ENCODE measurements at places on chromosomes 7 and 10.
A peak's percentile ranks its signal among the peaks of the same experiment; 100 is the strongest.

- DNase-seq, result no peak
Observed at GRCh38 chr7:38600741-38601140, 30.4 kb downstream of the AMPH start.

GRCh38 chr7:134679006-134679405 lies 32.4 kb downstream of the BPGM start:
- no peak for DNase-seq

DNA sequence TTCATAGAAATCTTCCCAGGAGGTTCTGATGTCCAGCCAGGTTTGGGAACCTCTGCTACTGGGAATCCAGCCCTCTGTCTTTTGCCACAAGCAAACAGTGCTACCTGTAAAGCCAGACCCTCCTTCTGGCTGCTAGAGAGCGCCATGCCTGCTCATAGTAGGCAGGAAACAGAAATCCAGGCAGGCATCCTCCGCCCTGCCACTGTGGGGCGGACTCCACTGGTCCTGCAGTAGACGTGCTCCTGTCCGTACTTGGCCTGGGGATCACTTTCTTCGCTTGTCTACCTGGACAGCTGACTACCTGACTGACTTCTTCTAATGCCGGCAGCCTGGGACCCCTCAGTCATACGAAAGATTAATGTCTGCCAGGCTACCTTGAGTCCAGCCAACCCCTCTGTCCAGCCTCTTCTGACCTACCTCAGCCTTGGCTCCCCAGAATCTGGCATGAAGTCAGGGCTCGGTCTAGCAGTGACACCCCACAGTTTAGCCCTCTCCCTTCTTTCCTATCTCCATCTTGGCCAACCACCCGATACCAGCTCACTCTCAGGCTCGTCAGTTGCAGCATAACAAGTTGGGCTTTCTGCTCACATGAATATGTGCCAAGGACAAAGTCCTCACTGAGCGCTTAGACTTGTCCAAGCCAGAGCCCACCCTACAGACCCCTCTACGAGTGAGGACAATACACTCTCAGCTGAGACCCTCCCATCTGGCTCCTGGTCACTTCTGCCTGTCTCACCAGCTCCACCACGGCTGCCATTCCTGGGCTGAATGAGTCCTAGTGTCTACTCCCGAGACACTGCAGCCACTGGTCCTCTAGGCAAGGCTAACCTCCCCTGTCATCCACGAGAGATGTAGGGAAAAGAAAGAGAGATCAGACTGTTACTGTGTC lies 43.9 kb upstream of the OPALIN start:
- DNase-seq, result peak; percentile 39

DNA sequence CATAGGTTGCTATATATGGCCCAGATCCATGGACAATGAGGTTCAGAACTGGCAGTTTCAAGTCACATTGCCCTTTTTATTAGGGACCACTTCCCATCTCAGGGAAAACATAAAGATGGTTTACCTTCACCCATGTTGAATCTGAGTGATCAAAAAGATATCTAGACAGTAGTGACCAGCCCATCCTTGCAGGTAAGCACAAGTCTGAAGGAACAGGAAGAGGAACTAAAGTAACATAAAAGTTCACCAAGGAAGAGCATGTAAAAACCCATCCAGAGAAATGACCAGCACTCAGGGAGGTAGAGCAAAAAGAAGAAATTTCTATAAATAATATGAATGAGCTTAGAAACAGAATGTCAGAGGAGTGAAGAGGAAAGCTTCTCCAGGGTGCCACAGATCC lies 382.5 kb downstream of the PARD3 start:
- no peak for DNase-seq

- DNase-seq, result no peak
Observed at GRCh38 chr7:4028221-4028620, 653.9 kb upstream of the FOXK1 start.

- DNase-seq, result no peak
Observed at GRCh38 chr7:39693812-39694211, 70.4 kb downstream of the RALA start.

GRCh38 chr10:86229376-86229775 lies 137.2 kb downstream of the GRID1 start:
- no peak for DNase-seq

GRCh38 chr7:26417911-26418413 lies 126.3 kb downstream of the SNX10 start:
- DNase-seq, result no peak

DNA sequence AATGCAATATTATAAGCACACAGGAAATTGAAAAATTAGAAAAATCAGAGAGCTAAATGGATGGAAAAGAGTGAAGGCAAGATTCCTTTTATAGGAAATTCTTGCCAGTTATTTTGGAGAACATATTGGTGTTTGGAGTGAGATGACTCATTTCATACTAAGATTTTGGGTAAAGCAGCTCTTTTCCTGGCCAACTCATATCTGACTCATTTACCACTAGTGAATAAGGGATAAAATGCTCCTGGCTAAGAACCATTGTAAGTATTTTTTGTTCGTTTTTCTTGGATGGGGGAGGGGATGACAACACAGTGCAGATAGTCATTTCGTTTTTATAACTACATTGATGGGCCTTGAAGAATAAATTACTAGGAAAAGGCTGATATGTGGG lies 139.3 kb downstream of the TWIST1 start:
- no peak for DNase-seq
